GF-D8 (cell line): ENCODE measurements at places on chromosomes 4 and X.

DNA sequence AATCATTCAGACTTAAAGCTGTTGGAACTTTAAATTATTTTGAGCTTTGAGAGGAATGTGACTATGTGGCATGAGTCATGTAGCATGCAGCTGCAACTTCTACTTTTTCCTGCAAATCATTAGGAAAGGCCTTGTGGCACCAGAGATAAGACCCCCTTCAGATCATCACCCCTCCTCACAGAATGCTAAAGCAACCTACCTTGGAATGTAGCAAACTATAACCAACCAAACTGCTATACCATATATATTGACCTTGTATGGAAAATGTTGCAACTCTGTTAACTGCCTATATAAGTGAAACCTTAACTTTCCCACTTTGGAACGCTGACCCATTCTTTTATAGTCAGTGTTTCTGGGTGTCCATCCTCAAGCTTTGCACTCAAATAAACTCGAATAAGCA is 32.0 kb downstream of the ATXN3L start:
- no peak for DNase-seq

DNA sequence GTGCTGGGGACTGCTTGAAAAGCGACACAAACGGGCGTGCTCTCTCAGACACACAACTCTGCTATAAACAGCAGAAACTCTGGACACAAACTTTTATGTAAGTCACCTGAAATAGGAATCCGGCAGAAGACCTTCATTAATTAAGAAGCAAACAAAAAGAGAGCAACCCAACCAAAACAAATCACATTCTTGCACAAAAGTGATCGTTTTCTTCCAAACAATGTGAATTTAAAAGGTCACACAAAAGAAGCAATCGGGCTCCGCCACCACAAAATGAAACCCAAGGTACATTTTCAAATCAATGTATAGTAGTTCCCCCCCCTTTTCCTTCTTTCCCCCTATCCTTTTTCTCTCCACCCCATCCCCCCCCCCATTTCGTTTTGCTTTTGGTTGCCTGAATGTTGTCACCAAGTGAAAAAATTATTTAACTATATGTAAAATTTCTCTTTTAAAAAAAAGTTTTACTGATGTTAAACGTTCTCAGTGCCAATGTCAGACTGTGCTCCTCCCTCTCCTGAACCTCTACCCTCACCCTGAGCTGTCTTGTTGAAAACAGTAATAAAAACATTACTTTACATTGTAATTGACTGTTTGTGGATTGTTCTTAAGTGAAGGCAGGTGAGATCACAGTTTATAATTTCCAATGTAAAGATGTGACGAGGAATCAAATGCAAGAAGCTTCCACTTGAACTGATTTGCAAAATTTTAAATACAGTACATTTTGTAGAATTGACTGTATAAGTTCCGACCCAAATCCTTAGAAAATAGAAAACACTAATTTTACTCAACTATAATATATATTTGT is 2.4 kb downstream of the MAB21L2 start:
- no peak for DNase-seq

DNA sequence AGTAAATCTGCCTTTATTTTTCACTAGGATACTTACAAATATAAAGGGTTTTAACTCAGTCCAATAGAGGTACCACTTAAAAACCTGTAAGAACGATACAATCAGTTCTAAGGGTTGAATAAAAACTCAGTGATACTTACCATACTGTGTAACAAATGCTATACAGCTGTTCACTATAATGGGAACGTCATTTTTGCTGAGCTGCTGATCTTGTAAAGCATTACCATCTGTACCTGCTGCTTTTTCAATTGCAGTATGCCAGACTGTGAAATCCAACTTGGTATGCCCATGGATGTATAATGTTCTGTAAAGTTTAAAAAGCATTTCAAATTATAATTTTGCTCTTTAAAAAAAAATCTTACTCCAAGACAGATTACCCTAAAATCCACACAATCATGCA is 111.2 kb downstream of the ARAP2 start:
- DNase-seq = no peak

GRCh38 chrX:135520022-135520552 is 373 bp upstream of the INTS6L start:
- DNase-seq = no peak

- DNase-seq = no peak
Measured at GRCh38 chr4:65023081-65023480, 613.8 kb upstream of the TECRL start.

- no peak for DNase-seq
Measured at GRCh38 chr4:188372058-188372457, 232.8 kb downstream of the TRIML1 start.

- DNase-seq = no peak
Measured at GRCh38 chrX:41092776-41093175, 7.5 kb downstream of the USP9X start.
